AG10803 (cell line): ENCODE measurements at places on chromosomes 16 and 17.
A peak's percentile ranks its signal among the peaks of the same experiment; 100 is the strongest.

- DNase-seq, result no peak
Observed at GRCh38 chr17:61482467-61482866, 30.2 kb downstream of the TBX4 start.

- no peak for DNase-seq
Observed at GRCh38 chr16:1029259-1029545, 43.3 kb upstream of the SSTR5 start.

DNA sequence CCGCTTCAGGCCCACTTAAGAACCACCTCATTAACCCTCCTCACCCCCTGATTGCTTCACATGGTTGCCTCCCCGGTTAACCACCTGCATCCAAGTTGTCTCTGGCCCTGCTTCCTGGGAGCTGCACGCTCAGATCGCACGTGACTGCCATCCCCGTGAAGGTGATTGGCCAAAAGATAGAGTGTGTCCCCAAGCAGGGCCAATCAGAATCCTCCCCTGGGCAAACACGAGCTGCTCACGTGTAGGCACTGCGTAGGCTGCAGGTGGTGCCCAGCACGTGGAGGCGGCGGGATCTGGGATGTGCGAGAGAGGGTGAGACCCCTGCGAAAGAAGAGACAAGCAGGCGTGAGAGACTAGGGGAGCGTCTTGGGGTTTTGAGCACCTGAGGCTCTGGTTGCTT, 111.8 kb upstream of the CRHR1 start:
- no peak for DNase-seq

GRCh38 chr17:37294888-37295287, 80.9 kb upstream of the C17orf78 start:
- DNase-seq, result no peak

DNA sequence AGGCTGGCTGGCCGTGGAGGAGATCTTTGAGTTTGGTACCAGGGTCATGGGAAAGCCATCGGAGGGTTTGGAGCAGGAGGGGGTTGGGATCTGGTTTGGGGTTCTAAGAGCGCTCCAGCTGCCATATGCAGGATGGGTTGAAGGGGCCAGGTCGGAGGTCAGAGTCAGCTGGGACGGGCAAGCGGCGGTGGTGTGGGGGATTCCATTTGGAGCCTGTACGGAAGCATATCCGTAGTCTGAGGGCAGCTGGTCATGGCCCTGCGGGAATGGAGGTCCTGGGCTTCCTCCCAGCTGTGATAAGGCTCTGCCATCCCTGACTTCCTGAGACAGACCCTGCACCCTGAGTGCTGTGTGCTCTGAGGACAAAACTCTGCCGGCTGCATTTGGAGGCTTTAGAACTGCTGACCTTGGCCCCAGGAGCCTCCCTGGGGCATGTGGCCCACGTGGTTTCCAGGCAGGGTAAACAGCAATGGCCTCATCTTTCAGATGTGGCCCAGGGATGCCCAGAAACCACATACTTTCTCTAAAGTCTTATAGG, 46.5 kb downstream of the ATP2C2 start:
- no peak for DNase-seq

DNA sequence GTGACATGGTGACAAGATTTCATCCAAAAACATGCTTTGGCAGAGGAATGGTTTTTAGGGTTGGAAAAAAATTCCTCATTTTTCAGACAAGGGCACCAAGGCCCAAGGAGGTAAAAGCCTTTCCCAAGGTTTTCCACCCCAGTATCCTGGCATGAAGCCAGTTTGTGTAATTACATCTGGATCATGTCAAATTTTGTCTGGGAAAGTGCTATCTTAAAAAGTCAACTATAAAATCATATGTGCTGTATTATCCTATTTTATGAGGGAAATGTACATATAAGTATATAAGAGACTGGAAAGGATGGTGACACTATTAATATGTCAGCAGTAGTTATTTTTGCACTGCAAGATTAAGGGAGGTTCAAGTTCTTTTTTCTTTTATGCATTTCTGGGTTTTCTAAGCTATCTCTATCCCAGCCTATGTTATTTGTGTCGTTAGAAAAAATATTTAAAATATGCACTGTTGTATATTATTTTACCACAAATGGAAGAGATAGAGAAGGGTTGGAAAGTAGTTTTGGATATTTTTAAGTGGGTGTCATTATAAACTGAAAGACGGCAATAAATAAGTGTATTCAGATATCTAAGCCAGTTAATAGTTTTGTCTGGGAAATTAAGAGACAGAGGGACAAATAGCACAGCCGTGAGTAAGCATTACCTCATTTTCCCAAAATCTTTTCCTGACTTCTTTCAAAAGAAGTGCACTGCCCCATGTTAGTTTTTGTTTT, 13.5 kb upstream of the FBXO47 start:
- peak; percentile 82 for DNase-seq

GRCh38 chr16:81551821-81552304, 107.3 kb downstream of the CMIP start:
- DNase-seq, result no peak

- peak; percentile 94 for DNase-seq
Observed at GRCh38 chr16:65121870-65122723, at the start of gene CDH11. TSS of gene CDH11 (minus strand) at chr16:65122063. CDS start at chr16:65004869, 117,194 bp downstream.

DNA sequence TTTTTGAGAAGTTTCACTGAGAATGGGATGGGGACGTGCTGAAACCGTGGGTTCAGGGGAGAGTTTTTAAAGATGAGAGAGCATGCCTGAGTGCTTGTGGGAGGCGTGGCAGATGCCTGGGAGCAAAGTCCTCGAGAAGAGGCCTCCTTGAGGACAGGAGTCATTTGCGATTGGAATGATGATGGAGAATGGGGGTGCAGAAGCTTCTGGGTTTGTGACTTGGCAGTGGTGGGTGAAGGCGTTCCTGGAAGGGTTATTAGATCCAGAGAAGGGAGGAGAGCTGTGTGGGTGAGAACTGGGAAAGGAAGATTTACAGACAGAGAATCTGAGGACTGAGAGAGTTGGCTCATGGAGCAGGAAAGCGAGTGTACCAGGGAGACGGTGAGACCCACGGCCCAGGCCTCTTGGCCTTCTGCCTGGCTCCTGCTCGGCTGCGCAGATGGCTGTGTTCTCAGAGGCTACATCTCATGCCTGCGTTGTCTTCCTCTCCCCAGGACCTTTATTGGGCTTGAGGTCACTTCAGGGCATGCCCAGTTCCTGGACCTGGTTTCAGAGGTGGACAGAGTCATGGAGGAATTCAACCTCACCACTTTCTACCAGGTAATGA, 8.6 kb upstream of the MMP15 start:
- DNase-seq, result peak; percentile 21

- DNase-seq, result no peak
Observed at GRCh38 chr17:14791221-14791620, 473.9 kb downstream of the PMP22 start.

DNA sequence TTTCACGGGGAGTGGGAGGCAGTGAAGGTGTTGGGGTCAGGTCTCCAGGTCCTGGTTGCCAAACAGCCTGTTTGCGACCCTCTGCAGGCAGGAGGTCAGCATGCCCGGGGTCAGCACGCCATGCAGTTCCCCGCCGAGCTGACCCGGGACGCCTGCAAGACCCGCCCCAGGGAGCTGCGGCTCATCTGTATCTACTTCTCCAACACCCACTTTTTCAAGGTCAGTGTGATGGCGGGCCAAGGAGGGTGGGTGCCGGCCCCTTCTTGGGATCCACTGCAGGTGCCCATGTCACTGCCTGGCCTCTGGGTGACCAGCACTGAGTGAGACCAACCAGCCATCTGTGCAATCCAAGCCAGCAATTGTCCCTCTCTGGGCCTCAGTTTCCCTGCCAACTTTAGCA, 21.3 kb downstream of the ADGRG5 start:
- DNase-seq, result no peak

GRCh38 chr16:75265911-75266701, 14.7 kb upstream of the BCAR1 start:
- peak; percentile 47 for DNase-seq
